ENCODE measurements at places on chromosomes 3 and 15.

DNA sequence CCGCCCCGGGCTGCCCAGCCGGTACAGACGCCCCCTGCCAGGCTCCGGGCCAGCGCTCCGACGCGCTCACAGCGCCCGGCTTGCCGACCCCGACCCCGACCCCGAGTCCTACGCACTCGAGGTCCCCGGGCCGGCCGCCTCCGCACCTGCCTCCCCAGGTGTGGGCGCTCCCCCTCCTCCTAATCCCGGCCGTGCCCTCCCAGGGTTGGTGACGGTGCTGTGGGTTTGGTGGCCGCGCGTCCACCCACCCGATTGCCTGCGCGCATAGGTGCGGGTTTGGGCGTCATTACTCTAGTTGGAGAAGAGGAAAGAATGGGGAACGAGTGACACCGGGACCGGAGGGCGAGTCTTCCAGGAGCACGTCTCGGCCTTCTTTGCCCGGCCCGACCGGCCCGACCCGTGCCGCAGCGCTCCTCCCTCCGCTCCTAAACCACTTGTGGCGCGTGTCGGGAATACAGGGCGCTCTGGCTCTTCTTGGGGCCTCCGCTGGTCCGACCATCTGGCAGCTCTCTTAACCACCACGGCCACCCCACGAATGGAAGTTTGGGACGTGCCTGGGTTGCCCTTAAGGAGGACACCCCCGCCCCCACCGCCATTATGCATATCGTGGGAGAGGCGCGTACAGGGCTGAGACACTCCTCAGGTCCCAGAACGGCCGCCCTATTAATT, 810 bp upstream of the THRB start:
- DNase-seq: peak; percentile 84

DNA sequence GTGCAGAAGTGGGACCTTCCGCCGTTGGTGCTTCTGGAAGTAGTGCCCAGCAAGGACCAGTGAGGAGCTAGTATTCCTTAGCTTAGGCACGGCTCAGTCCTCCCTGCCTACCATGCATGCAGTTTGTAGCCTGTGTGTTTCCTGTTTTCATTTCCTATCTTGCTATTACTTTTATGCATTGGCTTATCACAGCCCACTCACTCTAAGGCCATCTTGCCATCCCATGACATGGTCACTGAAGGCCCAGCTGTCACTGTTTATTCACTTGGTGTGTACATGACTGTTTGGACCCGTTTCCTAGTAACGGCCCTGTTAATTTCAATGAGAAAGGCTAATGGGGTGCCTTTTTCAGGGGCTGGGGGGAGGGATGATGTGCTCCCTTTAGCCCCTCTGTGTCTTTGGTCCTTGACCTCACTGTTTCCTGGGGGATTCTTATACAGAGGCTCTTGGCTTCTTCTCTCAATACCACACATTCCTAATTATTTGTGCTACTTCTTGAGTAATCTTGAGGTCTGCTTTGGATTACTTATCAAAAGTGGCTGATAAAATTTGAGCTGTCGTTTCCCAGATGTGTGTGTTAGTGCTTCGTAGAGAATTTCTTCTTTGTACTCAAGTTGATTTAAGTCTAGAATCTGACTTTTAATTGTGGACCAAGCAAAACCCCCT, 24.5 kb upstream of the TRAK1 start:
- DNase-seq: peak; percentile 83

DNA sequence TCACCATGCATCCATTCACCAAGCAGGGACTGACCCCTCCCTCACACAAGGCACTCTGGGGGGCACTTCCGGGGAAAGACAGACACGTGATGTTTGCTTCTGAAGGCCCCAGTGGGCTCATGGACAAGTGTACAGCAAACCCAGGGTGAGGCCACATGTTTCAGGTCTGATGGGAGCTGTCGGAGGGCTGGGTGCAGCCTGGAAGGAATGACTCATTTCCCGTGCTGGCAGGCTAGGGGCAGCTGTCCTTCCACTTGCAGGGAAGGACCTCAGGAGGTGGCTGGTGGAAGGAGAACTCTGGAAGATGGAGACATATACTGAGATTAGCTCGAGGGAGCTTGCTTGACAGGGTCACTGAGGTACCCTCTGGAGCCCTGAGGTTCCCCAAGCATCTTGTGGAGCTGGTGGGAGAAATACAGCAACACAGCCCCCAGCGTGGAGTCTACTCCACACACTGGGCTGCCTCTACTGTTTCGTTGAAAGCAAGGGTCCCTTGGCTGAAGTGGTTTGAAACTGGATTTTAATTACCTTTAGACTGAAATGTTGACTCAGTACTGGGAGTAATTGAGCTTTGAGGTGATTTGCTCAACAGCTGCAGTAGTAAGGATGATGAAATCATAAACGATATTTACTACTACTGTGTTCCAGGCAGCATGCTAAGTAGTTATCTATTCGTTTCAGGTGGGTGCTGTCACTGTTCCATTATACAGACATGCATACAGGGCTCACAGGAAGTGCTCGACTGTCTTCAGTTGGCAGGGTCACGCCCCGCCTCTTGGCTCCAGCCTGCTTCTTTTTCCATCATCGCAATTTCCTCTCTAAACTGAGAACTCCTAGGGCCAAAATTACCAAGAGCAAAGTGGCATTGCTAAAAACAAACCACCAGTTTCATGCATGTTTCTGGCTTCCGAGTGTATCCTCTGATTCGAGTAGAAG, 230.4 kb downstream of the ADAMTS17 start:
- no peak for DNase-seq

- no peak for DNase-seq
Observed at GRCh38 chr3:195133462-195133861, 137.5 kb downstream of the XXYLT1 start.

DNA sequence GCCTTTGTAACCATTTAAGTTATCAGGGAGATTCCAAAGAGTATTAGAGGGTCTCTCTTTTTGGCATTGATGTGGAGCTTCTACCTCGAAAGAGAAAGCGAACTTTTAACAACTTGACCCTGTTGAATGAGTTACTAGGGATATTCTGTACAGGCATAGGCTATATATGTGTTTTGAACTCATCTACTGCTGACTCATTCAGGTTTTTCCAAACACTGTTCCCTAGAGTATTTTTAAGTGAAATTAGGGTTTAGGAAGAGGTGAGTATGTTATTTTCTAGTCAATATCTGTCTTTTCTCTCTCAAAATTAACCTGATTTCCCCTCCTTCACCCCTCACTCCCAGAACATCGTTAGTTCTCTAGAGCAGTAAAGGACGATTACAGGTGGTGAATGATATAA, 228.1 kb upstream of the C2CD4B start:
- no peak for DNase-seq

- DNase-seq: no peak
Observed at GRCh38 chr3:52490939-52491526, 4.1 kb upstream of the STAB1 start.

DNA sequence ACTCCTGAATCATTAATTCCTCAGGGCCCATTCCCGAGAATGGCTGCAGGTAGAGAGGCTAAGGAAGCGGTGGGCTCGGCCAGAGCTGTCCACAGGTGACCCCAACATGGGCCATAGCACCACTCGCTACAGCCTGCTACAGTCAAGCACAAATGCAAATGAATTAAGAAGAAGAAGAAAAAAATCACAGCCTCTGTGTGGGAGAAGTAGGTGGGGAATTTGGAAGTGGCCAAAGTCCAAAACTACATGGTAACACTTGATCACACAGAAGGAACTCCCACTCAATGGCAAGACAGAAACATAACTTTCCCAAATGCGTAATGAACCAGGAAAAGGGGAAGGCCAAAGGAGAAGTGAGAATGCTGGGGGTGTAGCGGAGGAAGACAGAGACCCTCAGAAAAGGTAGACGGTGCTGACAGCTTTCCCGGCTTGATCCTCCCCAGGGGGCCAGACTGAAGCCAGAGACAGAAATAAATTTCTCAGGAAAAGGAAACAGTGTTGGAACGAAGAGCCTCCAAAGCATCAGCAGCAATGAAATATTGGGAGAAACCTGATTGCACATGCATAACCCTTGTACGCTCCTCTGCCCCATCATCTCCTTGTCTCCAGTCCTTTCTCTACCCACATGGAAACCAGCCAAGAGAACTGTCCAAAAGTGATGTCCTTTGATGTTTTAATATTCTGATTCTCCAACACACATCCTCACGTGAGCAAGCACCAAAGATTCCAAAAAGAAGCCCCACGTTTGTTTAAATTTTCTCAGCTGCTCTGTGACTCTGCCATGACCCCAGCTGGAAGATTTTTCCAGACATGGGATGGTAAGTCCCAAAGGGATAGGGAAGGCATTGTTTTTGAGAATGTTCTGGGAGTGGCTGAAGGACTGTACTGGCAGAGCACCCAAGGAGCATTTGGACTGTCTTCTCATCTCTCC, 107.6 kb downstream of the OXNAD1 start:
- no peak for DNase-seq

- no peak for DNase-seq
Observed at GRCh38 chr3:162491952-162492351, 995.3 kb downstream of the OTOL1 start.

DNA sequence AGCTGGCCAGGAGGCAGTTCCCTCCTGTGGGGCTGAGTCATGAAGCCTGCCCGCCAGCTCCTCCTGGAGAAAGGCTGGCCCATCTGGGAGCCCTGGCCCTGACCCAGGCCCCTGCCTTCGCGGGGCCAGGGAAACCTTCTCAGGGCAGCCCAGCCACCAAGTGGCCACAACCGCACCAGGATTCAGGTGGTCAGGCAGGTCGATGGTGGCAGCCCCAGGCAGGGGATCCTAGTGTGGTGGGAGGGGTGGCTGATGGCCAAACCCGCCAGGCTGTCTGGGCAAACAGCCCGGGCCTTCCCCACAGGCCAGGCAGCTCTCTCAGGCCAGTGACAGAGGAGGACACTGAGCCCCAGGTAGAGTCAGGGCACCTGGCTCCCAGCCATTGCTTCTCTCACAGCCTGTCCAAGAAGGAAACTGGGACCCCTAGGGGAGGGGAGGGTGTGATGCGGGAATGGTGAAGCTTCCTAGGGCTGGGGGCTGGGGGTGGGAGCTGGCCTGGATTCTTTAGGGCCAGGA, 1.2 kb downstream of the TWF2 start:
- DNase-seq: no peak

DNA sequence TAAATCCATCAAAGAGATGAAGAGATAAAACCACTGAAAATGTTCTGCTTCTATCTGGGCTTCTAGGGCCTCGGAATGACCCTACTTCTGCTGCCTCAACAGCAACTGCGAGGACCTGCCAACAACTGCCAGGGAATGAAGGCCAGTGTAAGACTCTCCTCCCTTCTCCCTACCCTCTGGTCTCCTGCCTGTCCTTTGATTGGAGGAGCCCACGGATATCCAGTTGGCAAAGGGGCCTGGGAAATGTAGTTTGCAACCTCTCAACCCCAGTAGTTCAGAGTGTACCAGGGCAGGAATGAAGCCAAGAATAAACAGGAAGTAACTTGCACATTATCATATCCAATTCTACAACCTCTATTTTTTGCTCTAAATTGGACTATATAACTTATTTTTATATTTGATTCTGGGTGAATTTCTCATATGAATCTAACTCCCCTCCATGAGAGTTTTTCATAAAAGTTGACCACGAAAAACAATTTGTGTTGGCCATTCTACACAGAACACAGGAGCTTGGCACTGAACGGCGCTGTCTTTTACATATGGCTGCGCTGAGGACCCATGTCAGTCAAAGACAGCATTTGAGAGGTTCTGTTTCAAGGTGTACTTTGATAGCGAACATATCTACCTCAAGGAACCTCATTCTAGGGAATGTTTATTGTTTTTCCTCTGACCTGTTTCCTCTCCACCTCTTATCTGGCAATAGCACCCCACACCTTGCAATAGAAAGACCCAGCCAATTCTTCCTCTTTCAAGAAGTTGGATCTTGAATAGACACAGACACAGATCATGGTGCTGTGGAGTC, 91.1 kb upstream of the RNF7 start:
- DNase-seq: peak; percentile 52

GRCh38 chr3:10511809-10512494, 6.6 kb upstream of the ATP2B2 start:
- no peak for DNase-seq

GRCh38 chr3:178536211-178537079, at the start of gene KCNMB2:
Gene KCNMB2, plus strand, starts transcription at chr3:178536436.
- peak; percentile 77 for DNase-seq

DNA sequence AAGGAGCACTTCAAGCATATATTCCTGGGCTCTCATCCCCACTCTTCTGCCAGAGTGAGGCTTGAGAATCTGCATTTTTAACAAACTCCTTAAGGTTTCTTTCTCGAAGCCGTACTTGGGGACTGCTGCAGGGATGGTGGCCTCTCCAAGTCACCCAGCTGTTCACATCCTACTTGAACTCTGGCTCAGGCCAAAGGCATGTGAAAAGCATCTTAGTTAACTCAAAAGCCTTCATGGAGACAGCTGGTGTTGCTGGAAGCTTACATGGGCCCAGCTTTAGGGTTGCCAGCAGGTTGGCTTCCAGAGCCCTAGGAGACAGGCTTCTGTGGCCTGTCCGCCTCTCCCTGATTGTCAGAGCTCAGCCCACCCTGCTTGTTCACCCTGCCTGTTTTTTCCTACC, 139.2 kb downstream of the THSD4 start:
- no peak for DNase-seq

DNA sequence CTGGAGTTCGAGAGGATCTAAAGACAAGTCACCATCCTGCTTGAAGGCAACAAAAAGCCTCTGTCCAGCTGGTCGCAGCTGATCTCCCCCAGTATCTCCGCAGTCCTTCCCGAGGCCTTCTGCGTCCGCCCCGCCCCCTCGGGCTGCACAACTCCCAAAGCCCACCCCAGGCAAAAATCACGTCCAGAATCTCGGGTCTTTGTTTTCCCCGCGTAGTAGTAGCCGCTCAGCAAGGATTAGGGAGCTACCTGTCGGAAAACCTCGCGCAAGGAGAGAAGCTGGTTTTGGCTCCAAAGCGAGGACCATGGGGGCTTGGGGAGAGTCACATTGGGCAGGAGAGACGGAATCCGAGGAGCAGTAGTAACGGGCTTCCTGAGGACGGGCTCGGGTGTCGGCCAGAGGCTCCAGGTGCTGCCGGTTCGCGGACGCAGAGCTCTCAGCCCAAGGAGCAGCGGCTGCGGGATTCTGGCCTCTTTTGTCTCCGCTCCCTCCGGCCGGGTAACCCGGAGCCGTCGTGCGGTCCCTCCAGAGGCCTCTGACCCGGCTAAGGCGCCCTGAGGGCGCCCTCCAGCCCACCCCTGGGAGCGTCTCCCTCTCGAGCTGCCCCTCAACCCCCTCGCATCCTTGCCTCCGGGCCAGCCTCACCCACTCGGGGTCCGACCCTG, 401 bp downstream of the ZSCAN29 start:
- peak; percentile 68 for DNase-seq

- DNase-seq: no peak
Observed at GRCh38 chr15:56341201-56341600, 24.0 kb upstream of the TEX9 start.

DNA sequence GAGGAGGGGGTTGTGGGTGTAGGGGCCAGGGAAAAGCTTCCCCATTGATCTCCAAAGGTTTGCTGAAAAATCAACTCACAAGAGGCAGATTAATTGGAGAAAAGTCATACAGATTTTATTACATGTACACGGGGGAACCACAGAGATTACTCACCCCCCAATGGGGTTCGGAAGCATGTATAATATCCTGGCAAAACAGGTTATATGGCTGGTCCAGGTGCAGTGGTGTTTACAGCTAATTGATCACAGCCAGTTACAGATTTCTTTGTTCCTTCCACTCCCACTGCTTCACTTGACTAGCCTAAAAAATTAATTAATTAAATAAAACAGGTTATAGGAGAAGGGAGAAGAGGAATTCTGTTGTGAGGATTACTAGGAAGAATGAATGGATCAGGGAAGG, 22.4 kb downstream of the PRKCI start:
- peak; percentile 6 for DNase-seq
